ENCODE measurements at places on chromosomes 7 and 10.
A peak's percentile ranks its signal among the peaks of the same experiment; 100 is the strongest.

GRCh38 chr7:57176928-57177635 lies 44.8 kb upstream of the ZNF479 start:
- no peak for DNase-seq

GRCh38 chr7:15751191-15751701 lies 64.8 kb upstream of the MEOX2 start:
- no peak for DNase-seq

- DNase-seq = no peak
Observed at GRCh38 chr7:131919920-131920709, 363.7 kb upstream of the PODXL start.

GRCh38 chr10:110978204-110978603 lies 58.8 kb downstream of the SHOC2 start:
- DNase-seq = no peak

DNA sequence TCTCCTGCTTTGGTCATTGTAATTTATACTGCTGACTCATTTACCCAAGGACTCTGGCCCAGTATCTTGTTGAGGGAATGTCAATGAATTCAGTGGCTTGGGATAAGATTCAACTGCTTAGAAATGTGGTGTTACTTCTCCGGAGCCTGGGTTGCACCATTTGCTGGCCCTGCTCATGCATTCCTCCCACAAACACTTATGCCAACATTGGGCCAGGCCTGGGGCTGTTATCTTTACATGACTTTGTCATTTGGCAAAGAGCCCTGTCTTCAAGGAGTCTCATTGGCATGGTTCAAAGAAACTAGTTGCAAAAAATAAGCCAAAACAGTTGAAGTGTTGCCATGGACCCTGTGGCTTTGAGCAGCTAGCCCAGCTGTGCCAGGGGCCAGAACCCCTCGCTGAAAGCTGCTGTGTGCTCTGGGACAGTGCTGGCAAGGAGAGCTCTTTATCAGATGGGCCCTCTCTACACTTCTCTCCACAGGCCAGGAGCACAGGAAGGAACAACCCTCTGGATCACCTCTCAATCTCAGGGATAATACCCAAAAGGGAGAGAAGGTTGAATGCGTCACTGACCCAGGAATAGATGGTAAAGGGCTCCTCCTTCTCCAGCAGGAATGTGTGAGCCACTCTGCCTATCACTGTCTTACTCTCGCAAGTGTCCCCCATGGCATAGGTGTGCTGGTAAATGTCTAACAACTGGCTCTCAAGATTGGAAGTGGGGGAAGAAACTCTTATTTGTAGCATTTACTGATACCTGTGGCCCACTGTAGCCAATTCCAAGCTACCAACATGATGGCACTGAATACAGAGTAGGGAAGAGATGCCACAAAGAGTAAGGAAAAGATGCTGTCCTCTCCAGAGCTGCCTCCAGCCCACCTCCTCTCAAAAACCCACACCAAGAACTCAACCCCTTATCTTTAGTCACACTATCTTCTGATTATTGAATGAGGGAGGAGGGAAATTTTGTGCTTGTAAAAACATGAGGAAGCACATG lies 23.5 kb upstream of the PDE1C start:
- no peak for DNase-seq

GRCh38 chr7:148500978-148501377 lies 89.6 kb upstream of the C7orf33 start:
- no peak for DNase-seq

- DNase-seq = no peak
Observed at GRCh38 chr7:5083311-5083711, 37.7 kb downstream of the RBAK start.

DNA sequence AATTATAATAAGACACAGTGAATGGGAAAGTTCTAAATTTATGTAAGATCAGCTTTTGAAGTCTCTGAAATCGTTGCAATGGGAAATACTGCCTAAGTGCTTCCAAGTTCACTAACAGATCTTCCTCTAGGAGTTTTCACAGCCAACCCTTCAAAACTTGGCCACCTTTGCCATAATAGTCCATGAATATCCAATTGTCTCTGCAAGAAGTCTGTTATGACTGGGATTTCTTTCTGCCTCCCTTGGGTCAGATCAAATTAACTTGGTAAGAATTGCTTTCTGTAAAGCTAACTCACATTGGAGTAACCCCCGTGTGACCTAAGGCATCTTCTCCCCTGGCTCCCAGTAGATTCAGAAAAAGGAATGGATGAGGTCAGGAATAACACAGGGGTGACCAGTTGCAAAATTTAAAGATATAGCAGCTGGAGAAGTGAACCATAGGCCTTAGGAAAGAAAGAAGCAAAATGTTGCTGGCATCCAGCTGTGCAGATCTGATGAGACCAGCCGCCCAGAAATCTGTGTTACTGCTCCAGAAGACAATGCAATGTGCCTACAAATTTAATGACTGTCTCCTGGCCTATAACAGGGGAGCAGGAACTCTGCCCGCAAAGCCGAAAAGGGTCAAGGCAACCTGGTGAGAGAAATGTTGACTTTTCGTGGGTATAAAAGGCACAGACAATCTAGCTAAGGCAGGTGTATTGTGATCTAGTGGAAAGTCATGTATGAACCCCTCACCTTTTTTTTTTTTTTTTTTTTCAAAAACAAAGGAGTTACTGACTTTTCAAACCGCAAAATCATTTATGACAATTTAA lies 7.5 kb upstream of the OPTN start:
- no peak for DNase-seq

DNA sequence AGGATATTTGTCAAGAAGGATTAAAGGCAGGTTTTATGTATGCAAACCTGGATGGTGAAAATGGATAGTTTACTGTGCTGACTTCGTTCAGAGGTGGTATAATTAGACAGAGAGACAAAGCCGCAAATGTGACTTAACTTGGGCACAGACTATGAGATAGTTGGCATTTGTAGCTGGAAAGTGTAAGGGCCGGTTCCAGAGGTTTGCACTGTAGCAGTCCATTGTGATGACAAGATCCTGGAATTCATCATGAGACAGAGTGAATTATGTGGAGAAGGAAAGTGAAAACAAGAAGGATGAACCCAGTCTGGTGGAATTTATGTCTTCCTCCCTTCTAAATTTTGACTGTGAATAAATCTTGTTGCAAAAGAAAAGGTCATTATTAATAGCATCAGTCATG lies 139.0 kb downstream of the CNTNAP2 start:
- no peak for DNase-seq

DNA sequence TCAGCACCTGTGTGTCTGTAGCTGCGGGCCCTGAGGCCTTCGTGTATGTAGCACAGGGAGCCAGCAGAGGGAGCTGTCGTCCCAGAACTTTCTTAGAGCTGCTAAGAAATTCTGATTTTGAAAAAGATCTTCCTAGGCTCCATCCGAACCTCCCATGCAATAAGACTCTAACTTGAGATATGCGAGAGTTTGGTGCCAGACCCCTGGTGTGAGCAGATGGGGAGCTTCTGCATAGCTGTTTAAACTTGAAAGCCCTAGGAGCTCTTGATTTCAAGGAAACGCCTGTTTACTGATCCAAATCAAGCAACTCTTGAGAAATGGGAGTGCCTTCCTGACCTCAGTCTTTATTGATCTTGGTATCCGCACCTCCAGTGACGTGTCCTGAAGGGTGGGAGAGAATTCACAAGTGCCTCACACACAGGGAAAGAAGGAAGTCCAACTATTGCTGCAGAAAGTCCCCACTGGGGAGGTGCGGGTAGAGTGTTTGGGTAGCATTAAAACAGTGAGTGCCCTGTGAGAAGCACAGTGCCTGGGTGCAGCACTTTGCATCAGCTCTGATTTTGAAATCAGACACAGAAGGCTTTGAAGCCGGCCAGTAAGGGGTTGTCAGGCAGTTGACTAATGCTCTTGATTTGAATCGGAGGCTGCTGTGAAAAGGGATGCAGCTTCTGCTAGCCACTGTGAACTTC lies 66.4 kb upstream of the STRIP2 start:
- DNase-seq = peak; percentile 39

- no peak for DNase-seq
Observed at GRCh38 chr10:90051053-90051452, 349.7 kb downstream of the KIF20B start.

- no peak for DNase-seq
Observed at GRCh38 chr10:133026726-133027395, 60.9 kb upstream of the ADGRA1 start.

GRCh38 chr10:29434111-29434510 lies 145.2 kb downstream of the LYZL1 start:
- DNase-seq = no peak

- no peak for DNase-seq
Observed at GRCh38 chr7:138033241-138033640, 31.4 kb upstream of the CREB3L2 start.

DNA sequence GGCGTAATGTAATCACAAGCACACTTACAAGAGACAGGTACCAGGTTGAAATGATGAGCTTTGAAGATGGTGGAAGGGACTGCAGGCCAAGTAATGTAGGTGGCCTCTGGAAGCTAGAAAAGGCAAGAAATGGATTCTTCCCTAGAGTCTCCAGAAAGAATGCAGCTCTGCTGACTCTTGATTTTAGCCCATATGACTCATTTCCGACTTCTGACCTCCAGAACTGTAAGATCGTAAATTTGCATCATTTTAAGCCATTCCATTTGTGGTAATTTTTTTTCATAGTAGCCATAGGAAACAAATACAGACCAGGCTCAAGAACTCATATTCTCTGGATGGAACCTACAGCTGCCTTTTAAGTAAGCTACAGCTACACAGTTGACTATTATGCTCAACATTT lies 315.5 kb downstream of the MAGI2 start:
- no peak for DNase-seq

- no peak for DNase-seq
Observed at GRCh38 chr7:85185424-85186082, 1.3 kb downstream of the SEMA3D start.

All from stimulated activated CD8-positive, alpha-beta memory T cell treated with anti-CD3 and anti-CD28 coated beads, Interleukin-7, amount 100 ng/mL, for 48 hours (primary cell).